A549 treated with Hydrocortisone at 1 μM for 4 hours (cell line): ENCODE measurements at places on chromosomes 7 and 10. TPM values are rescaled to one million over a fixed set of nuclear protein-coding genes. Genes with fewer than 3 reads are reported as not detected.

The NCF1 gene
- total RNA-seq, result 0.12 to 0.22 TPM (median 0.17 TPM) in 5 replicates

The STAMBPL1 gene
- total RNA-seq, result 23.9 to 30.0 TPM (median 26.5 TPM) in 5 replicates

The SFRP5 gene
- 2.2 to 2.7 TPM (median 2.6 TPM) in 5 replicates for total RNA-seq

The TMEM229A gene
- total RNA-seq, result not detected in 5 replicates

The ANXA8 gene
- 28.3 to 41.4 TPM (median 35.1 TPM) in 5 replicates for total RNA-seq

The BMPR1A gene
- 20.1 to 33.1 TPM (median 23.8 TPM) in 5 replicates for total RNA-seq

The NUTM2B gene
- total RNA-seq, result 0.17 to 0.52 TPM (median 0.36 TPM) in 5 replicates

The TMEM213 gene
- not detected in 5 replicates for total RNA-seq

The NYAP1 gene
- 3.0 to 7.0 TPM (median 5.1 TPM) in 5 replicates for total RNA-seq

The NAT16 gene
- total RNA-seq, result 0.08 to 0.17 TPM (median 0.15 TPM) in 5 replicates

The KLF14 gene
- total RNA-seq, result 0.03 to 0.07 TPM (median 0.05 TPM) in 4 of 5 replicates, not detected in the other

The NPTX2 gene
- 0.12 to 0.23 TPM (median 0.17 TPM) in 5 replicates for total RNA-seq

The PRKG1 gene
- total RNA-seq, result 0.01 to 0.02 TPM in 2 of 5 replicates, not detected in the others

The STYXL1 gene
- total RNA-seq, result 42.1 to 51.7 TPM (median 44.1 TPM) in 5 replicates

The GBX1 gene
- 0.10 to 0.17 TPM in 2 of 5 replicates, not detected in the others for total RNA-seq

The EGR2 gene
- 0.21 to 0.52 TPM (median 0.28 TPM) in 5 replicates for total RNA-seq

The WDR91 gene
- 5.7 to 8.9 TPM (median 7.1 TPM) in 5 replicates for total RNA-seq

The CYP3A7 gene
- not detected in 5 replicates for total RNA-seq

The AGAP9 gene
- 8.4 to 10.5 TPM (median 9.7 TPM) in 5 replicates for total RNA-seq

The SPDYE6 gene
- total RNA-seq, result not detected in 5 replicates

The TMEM273 gene
- total RNA-seq, result not detected in 5 replicates

The TRIM50 gene
- not detected in 5 replicates for total RNA-seq

The TMEM225B gene
- 0.89 to 1.3 TPM (median 1.1 TPM) in 5 replicates for total RNA-seq

The CFAP70 gene
- 0.10 to 0.18 TPM (median 0.12 TPM) in 5 replicates for total RNA-seq

The WASL gene
- total RNA-seq, result 18.3 to 25.4 TPM (median 21.1 TPM) in 5 replicates

The RSPH10B gene
- 0.05 to 0.20 TPM (median 0.12 TPM) in 5 replicates for total RNA-seq

The ECHDC3 gene
- total RNA-seq, result 8.9 to 10.9 TPM (median 10.2 TPM) in 5 replicates

The ATG9B gene
- total RNA-seq, result 0.34 to 1.1 TPM (median 0.70 TPM) in 5 replicates

The EPHB4 gene
- total RNA-seq, result 38.1 to 45.9 TPM (median 42.2 TPM) in 5 replicates

The KAT6B gene
- total RNA-seq, result 4.4 to 7.0 TPM (median 5.4 TPM) in 5 replicates

The CC2D2B gene
- 0.21 to 0.28 TPM in 2 of 5 replicates, not detected in the others for total RNA-seq
